Gastrocnemius medialis (tissue), 4 donors: ENCODE measurements at places on chromosomes 7 and 10.

GRCh38 chr7:73555411-73555982 lies 2.0 kb downstream of the BCL7B start:
- no peak for DNase-seq

- DNase-seq, result no peak
Measured at GRCh38 chr7:92661651-92662050, 71.5 kb upstream of the FAM133B start.

GRCh38 chr7:81810476-81811155 lies 40.8 kb upstream of the HGF start:
- peak; percentile 13 for DNase-seq

DNA sequence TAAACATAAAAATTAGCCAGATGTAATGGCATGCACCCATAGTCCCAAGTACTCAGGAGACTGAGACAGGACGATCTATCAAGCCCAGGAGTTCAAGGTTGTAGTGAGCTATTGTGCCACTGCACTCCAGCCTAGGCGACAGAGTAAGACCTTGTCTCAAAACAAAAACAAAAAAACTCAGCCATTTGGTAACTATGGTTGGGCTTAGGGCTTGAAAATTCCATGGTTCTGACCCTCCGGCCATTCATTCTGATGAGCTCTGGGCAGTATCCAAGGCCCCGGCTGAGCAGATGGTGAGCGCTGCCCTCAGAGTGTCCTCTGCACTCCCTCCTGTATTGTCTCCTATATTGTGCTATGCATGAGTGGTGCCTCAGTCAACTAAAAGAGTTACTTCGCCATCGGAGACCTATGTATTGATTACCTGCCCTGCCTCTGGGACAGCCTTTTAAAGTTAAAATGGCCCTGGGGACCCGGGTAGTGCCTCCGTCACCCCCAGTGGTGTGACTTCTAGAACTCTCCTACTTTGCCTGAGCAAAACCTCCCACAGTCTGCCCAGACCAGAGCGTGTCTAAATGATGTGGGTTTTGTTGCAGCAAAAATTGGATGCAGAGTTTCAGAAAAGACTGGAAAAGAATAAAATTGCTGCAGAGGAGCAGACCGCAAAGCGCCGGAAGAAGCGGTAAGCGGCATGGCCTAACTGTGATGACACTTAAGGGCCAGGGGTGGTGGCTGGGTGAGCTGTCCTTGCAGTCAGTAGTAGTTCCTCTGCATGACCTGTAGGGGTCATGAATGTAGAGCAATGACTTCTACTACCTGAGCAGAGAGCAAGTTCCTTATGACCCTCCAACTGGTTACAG lies 8.1 kb downstream of the PRKRIP1 start:
- no peak for DNase-seq

DNA sequence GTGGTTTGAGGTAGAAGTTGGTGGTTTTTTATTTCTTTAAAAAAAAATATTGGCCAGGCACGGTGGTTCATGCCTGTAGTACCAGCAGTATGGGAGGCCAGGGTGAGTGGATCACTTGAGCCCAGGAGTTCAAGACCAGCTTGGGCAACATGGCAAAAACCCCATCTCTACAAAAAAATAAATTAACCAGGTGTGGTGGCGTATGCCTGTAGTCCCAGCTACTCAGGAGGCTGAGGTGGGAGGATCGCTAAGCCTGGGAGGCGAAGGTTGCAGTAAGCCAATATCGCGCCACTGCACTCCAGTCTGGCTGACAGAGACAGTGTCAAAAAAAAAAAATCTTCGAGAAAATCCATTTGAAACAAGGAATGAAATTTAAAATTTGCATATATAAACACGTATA lies 1.1 kb downstream of the IL2RA start:
- DNase-seq, result no peak

DNA sequence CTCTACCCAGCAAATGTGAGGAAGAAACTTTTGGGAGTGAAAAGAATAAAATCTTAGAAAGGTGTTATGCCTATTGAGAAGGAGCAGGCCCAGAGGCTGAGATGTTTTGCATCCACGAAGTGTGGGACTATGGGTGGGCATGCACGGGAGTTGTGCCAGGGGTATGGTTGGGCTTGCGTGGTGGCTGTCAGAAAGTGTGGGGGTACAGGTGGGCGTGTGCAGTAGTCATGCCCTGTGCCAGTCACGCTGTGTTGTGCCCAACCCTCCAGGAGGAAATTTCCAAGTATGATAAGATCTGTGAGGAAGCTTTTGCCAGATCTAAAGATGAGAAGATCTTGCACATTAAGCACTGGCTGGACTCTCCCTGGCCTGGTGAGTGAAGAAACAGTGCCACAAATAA lies 52.9 kb upstream of the ZMIZ2 start:
- peak; percentile 72 for DNase-seq

- no peak for DNase-seq
Measured at GRCh38 chr10:73537709-73538108, 41.9 kb upstream of the PPP3CB start.

DNA sequence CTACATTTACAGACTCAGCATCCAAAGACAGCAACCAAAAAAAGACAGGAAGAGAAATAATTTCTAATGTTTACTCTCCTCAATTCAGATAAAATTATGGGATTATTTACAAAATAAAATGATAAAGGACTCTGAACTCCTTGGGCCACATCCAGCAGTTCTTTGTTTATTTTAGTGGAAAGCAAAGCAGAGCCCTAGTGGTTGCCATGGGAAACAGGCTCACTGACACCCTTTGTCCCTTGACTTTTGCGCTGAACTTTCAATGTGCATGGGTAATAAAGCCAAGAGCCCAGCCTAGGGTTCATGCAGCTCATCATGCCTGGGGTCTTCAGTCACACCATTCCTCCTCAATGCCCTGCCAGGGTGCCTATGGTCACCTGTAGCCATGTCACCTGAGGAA lies 442.6 kb upstream of the IGFBP3 start:
- DNase-seq, result no peak

GRCh38 chr10:68816796-68817412 lies 10.4 kb upstream of the STOX1 start:
- DNase-seq, result no peak

- DNase-seq, result no peak
Measured at GRCh38 chr7:98641646-98642500, 24.8 kb downstream of the NPTX2 start.

- no peak for DNase-seq
Measured at GRCh38 chr7:147096629-147097028, 980.0 kb downstream of the CNTNAP2 start.

- no peak for DNase-seq
Measured at GRCh38 chr7:68438016-68438415, 1160.3 kb upstream of the AUTS2 start.

DNA sequence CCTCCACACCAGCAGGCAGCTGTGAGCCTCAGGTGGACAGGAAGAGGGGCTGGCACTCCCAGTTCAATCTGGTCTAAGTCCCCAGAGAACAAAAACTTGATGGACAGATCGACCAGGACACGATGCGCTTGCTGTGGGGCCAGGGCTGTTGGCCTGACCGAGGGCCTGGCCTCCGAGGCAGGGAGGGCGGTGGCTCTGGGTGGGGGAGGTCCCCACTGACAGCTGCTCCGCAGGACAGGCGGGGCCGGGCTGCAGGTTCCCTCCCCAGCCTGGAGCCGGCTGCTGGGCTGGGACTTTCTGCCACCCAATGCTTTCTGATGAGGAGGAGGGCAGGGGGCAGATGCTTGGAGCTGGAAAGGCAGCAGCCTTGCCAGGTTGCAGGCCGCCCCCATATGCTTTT lies 37.4 kb upstream of the ADGRA1 start:
- DNase-seq, result no peak

- DNase-seq, result no peak
Measured at GRCh38 chr10:129038522-129038921, 428.5 kb upstream of the MGMT start.

GRCh38 chr10:83886871-83887270 lies 252.4 kb upstream of the GHITM start:
- no peak for DNase-seq

- DNase-seq, result no peak
Measured at GRCh38 chr7:152704796-152705384, 28.9 kb upstream of the XRCC2 start.

DNA sequence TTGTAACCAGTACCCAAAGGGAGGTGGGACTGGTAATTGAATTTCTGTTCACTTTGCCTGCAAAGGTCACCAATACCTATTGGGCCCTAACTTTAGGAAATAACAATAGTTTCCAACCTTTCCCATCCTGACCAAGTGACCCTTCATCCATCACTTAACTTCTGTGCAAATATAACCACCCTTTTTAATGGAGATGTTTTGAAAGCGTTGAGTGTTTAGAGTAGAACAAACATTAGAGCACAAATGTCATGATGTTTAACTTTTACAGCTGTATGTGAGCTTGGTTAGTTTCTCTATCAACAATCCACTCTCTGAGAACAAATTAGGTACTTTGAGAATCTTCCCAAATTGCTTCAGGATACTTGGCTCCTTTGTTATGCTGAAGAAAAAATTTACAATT lies 66.4 kb downstream of the MET start:
- no peak for DNase-seq

DNA sequence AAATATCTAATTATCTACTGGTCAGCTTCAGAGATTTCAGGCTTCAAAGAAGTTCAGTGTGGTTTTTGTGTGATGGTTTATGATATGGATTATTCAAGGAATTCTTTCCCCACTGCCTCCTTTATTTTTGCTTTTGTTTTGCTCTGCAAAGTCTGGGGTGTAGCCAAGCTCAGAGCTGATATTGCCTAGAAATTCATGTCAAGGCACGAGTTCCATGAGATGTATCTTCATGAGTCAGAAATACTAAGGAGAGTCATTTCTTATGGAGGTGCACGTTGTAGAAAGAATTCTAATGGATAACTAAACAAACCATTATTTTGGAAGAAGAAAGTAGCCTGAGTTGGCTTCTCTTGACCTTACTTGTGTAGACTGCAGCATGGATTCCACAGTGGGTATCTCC lies 37.4 kb downstream of the VIM start:
- DNase-seq, result no peak

GRCh38 chr7:24659505-24659904 lies 86.3 kb downstream of the PALS2 start:
- DNase-seq, result no peak

- no peak for DNase-seq
Measured at GRCh38 chr7:113281223-113281622, 162.9 kb upstream of the SMIM30 start.

- no peak for DNase-seq
Measured at GRCh38 chr7:101163279-101164070, 1.9 kb downstream of the VGF start.

DNA sequence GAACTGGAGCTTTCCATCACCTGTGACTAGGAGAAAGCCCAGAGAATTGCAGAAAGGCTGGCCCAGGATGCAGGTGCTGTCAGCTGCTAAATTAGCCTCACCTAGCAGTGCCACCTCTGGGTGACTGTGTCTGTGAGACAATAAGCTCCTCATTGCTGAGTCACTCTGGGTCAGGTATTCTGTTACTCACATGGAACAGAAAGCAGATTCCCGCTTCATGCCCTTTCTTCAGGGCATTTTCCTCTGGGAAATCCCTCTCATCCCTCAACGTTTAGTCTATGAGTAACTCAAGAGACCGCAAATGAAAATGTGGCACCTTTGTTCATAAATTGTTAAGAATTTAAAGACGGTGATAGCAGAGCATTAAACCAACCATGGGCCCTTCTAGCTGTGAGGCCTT lies 184.0 kb downstream of the ADAM12 start:
- DNase-seq, result no peak

- DNase-seq, result no peak
Measured at GRCh38 chr10:88322324-88323063, 260.6 kb downstream of the RNLS start.

- no peak for DNase-seq
Measured at GRCh38 chr7:101804088-101804963, 13.1 kb upstream of the CUX1 start.

DNA sequence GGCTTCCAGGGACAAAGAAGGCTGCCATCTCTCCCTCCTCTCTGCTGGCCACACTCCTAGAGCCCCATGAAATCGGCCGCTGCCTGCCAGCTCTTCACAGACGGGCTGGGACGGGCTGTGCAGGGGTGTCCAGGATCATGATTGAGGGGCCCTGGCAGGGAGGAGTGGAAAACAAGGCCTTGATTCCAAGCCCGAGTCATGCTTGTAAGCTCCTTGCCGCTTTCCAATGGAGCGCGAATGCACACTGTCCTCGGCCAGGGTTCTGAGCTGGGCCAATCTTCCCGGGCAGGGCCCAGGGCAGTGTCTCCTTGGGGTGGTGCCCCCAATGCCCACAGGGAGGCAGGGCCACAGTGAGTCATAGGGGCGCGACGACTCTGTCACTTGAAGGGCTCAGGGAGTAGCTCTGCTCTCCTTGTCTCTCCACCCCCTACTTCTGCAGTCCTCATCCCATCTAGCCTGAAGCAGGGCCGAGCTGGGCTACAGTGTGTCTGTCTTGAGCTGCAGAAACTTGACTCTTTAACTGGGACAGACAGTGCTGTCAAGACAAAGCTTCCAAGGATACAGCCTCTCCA lies 186.2 kb upstream of the SVIL start:
- peak; percentile 80 for DNase-seq

GRCh38 chr7:150451097-150451793 lies 815 bp downstream of the GIMAP8 start:
- DNase-seq, result peak; percentile 45

DNA sequence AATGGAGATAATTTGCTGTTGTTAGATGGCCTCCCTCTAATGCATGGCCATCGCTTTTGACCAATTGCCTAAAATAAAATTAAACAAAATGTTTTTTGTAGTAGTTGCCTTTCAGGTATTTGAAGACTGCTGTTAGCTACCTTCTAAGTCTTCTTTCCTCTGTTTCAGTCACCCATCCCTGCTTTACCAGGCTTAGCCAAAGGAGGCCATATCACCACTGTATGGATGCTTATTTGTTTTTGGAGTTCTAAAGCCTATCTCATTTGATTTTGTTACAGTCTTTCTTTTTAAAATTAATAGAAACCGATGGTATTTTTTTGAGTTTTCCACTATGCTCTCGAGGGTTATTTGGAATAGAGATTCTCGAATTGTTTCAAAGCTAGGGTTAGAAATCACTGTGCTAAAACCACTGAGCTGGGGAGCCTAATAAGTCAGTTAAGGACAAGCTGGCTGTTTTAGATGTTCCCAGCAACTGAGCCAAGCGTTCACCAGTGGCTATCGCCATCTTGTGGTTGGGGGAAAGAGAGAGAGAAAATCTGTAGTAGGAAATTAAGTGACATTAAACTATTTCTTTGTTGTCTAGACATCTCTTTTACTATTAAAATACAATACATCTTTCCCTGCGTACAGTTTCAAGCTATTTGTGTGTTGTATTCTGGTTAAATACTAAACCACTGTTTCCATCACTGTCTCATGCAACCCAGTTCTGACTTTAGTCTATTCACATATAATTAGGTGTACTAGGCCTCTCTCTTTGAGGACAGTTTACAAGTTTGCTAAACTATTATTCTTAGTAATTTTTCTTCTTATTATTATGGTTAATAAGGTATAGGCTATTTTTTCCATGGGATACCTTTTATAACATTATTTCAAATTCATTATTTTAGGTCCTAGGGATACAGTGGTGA lies 52.2 kb downstream of the GPR158 start:
- no peak for DNase-seq

GRCh38 chr7:11170175-11170574 lies 196.5 kb downstream of the PHF14 start:
- no peak for DNase-seq

GRCh38 chr7:156582591-156583123 lies 57.9 kb upstream of the RNF32 start:
- no peak for DNase-seq

GRCh38 chr7:108285003-108285368 lies 154.8 kb upstream of the LAMB4 start:
- DNase-seq, result no peak

GRCh38 chr10:112816033-112816430 lies 134.0 kb upstream of the TCF7L2 start:
- DNase-seq, result no peak
